ENCODE measurements at places on chromosomes 11 and 22. TPM values are rescaled to one million over a fixed set of nuclear protein-coding genes. Genes with fewer than 3 reads are reported as not detected.

Gene SLC22A9
- total RNA-seq = not detected

Gene NTM
- 10.9 TPM for total RNA-seq

Gene CALCA
- not detected for total RNA-seq

DNA sequence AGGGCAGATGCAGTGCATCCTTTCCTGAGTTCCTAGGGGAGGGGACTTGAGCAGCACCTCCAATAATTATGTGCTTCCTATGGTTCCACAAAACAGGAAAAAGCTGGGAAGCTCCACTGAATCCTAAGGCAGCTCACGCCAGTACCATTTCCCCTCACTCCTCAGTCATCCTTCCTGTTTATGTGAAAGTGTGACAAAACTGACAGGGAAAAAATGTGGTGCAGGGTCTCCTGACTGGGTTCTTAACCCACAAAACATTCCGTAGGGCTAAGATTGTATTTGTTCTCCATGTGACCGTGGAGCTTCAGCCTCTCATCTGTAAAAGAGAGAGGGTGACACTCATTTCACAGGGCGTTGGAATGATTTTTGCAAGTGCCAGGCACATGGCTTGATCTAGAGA is 12.2 kb upstream of the LYVE1 start:
- DNase-seq = no peak

DNA sequence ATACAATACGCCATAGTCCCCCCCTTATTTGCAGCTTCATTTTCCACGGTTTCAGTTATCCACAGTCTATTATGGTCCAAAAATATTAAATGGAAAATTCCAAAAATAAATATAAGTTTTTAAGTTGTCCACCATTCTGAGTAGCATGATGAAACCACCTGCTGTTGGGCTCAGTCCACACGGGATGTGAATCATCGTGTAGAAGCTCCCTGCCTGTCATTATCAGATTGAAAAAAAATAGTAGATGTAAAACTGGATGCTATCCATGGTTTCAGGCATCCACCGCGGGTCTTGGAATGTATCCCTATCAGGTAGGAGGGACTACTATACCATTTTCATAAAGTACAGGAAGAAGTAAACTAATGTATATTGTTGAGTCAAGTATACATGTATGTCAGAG is 127.4 kb downstream of the TTC17 start:
- DNase-seq = no peak

DNA sequence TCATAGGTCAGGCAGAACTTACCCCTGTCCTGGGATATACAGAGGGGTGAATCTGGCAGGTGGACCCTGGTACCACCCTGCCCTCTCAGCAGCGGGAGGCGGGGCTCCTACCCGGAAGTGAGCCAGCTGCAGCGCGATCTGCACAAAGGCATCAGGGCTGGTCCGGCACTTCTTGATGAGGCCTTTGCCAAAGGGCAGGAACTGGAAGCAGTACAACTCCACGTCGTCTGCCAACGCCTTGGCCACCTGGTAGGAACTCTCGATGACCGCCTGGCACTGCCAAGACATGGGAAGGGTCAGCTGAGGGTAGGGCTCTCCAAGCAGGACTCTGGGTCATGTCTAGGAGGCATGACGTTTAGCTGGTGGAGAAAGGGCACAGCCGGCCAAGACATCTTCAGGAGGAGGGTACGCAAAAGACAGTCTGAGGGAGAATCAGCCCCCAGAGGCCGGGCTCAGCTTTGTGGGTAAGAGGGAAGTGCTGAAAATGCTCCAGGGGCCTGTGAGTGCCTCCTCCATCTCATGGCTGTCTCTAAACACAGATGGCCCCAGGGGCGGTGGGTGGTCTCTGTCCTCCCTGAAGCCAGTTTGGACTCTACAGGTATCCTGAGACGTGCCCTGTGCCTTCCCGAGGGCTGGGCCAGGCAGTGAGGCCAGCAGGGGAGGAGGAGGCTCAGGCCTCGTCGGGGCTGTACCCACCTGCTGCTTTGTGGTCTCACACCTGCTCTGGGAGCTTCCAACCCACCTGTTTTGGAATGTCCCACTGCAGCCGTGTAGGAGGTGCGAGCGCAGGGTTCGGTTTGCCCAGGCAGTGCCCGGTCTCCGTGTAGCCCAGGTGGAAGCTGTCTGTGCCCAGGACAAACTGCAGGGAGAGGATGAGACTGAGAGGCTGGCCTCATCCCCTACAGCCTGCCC is 6.7 kb downstream of the CPT1B start:
- DNase-seq = no peak

Gene CHRM1
- total RNA-seq = not detected

GRCh38 chr11:11020747-11021149 is 162.9 kb upstream of the ZBED5 start:
- no peak for DNase-seq

DNA sequence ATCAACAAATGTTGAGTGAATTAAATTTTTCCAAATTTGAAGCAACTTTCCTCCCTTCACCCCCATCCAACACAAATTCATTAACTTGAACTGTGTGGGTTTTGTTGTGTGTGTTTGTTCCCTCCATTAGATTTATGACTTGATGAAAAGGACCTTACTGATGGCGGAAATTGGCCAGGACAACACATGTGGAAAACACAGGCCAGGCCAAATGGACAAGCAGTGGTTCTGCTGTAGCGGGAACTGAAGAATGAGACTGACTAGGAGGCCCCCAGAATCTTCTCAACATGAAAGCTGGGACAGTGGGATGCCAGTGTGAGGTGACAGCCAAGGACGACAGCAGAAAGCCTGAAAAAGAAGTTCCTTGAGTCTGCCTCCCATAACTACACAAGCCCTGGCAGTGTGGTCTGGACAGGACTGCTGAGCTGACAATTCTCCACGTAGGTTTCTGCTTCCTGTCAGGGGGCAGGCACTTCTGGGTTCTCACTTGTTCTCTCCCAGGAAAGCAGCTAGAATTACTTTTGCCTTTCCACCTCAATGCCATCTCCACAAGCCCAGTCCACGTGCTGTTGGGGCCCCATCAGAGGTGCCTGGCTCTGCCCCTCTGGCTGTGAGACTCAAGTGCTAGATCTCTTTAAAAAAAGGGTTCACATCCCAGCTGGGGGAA is 94.3 kb downstream of the ETS1 start:
- DNase-seq = no peak

DNA sequence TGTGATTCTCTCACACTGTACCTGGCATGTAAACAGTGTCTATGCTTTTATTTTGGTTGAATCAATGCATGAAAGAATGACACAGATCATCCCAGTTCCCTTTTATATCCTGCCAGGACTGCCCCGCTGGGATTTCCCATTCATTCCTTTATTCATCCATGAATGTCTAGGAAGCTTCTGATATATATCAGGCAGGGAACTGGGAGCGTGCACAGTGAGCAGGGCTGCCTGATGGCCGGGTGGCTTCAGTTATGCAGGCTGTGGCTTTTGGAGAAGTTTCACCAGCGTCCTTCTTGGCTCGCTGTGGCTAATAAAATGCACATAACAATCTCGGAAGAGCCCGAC is 789.0 kb downstream of the TBC1D22A start:
- no peak for DNase-seq

GRCh38 chr11:19232910-19233503 is 7.7 kb downstream of the E2F8 start:
- no peak for DNase-seq

GRCh38 chr11:19821412-19821875 is 108.8 kb downstream of the NAV2 start:
- no peak for DNase-seq

GRCh38 chr11:45817191-45817590 is 12.2 kb downstream of the SLC35C1 start:
- DNase-seq = no peak

Gene BUD13
- total RNA-seq = 28.2 TPM

DNA sequence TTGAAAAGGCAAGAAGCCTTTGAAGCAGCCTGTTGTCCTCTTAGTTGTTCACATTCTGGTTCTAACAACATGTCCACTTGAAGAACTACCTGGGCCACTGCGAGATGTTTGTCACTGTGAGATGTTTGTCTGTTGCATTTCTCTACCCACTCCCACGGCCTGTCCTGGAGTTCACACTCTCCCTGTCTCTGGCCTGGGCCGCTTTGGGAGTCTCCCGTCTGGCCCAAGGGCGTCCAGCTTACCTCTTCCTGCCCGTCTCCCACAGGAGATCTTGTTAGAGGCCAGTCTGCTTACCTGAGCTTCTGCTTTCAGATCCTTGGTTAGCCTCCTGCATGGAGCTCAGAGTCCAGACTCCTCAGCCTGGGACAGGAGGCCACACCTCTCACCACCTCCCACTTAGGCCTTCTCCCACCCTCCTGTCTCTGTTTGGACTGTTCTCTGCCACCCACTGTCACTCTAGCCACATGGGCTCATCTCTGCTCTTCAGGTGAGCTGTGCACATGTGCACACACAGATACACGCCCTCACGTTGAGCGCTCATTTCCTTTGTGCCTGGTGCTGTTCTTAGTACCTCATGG is 66.0 kb downstream of the TBC1D22A start:
- no peak for DNase-seq

Gene ARHGAP42
- 37.5 TPM for total RNA-seq
